ENCODE measurements at places on chromosomes 1 and 21.

- no peak for DNase-seq
Measured at GRCh38 chr21:42655796-42656770, 2.7 kb downstream of the PDE9A start.

DNA sequence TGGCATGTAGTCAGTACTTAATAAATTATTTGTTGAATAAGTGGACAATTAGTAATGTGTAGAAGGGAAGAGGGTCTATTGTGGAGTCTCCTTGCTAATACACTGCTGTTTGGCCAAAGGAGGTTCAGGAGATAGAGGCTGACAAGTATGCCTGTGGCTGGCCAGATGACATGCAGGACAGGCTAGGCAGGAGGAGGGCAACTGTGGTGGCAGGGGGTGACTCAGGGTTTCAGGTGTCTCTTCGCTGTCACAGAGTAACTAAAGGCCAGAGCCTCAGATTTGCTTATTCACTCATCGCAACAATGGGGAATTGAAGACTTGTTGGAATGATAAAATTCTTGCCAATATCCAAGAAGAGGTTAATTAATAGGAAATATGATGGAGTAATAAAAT, 33.1 kb downstream of the THRAP3 start:
- DNase-seq, result no peak

- no peak for DNase-seq
Measured at GRCh38 chr1:226787071-226787470, 48.0 kb upstream of the ITPKB start.

DNA sequence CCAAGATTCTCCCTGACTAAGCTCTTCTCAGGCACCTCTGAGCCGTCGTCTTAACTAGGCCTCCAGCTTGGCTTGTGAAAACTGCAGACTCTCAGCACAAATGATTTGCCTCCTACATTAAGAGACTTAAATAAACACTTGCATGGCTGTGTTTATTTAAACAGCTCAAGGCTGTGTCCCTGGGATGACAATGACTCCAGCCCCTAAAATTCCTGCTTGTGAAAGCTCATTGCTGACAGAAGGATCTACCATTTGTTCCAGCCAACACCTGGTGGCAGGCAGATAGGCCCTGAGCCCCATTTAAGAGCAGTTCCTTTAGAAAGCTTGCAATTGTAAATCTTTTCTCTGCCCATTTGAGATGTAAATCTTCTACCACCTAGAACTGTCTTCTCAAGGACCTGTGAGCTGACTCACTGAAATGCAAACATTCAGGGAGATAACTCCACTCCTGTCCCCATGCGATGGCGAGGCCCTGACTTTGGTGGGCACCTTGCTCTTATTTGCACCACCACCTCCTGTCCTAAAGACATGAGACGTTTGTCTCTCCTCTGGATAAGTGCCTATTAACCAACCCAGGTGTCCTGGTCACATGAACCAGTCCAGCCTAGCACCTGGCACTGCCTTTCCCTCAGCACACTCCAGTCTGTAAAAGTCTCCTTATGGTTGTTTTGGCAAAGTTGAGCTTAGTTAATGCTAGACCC, 15.1 kb upstream of the PCP4 start:
- no peak for DNase-seq

DNA sequence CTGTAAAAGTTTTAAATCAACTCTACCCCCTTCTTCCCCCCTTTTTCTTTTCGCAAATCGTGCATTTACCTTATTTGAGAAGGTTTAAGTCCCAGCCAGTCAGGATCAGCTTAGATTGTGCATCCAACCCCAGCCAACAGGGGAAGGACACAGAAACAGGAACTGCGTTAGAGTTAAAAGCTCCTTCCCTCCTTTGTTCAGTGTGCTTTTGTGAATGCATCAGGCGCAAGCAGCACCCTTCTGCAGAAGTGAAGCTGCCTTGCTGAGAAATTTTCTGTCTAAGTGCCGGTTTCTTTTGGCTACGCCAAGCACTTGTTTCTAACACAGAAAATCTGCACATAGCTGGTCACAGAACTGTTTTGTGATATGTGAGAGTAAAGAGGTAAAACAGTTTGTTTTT, 56.2 kb upstream of the PRRC2C start:
- DNase-seq, result no peak

GRCh38 chr1:112637254-112638109, 17.9 kb downstream of the CAPZA1 start:
- DNase-seq, result no peak

GRCh38 chr1:3657096-3657475, 4.8 kb downstream of the TP73 start:
- DNase-seq, result no peak

DNA sequence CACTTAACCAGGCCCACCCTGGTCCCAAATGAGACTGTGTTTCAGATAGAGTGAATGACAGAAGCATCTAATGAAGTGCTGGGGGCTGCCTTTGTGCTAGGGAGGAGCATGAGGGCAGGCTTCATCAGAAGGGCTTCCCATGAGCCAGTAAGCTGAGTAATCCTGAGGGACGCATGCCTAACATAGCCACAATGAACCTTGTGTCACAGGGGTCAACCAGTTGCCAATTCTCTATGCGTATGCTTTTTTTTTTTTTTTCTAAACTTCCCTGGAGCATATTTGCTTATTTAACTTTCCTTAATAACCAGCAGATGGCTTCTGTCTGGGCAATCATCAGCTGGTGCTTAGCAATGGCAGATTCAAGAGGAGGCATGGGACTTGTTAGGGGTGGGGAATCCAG, 25.5 kb upstream of the CYP2J2 start:
- no peak for DNase-seq

GRCh38 chr1:202200669-202201068, 7.1 kb downstream of the LGR6 start:
- no peak for DNase-seq

- no peak for DNase-seq
Measured at GRCh38 chr1:186887203-186887602, 58.5 kb downstream of the PLA2G4A start.

DNA sequence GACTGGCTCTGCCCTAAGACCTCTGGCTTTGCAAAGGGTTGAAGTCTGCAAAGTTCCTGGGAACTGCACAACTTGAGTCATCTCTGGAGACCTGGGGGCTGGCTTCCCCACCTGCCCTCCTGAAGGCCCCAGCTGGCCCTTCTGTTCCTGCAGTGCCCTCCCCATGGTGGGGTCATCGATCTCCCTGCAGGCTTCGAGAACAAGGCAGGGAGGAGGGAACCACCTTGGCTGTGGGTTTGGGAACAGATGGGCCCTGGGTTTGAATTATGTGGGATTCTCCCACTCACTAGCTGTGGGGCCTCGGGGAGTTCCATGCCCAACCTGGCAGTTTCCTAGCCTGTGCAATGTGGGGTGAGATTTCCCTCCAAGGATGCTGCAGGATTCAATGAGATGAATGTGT, 310.2 kb downstream of the PTPRU start:
- no peak for DNase-seq

GRCh38 chr1:118948846-118949245, 39.3 kb downstream of the TBX15 start:
- no peak for DNase-seq

DNA sequence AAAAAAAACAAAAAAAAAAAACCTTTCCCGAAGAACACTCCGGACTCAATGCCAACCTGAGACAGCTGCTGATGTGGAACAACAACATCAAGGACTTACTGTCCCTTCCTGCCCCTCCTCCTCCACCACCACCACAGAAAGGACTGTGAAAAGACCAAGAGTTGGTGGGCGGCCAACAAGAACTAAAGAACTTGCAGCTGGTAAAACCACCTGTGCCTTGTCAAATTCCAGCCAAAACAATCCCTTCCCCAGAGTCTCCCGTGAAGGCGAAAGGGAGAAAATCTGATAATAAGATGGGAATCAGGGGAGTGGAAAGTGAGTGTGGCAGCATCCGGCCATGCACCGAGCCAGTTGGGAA, 88.9 kb downstream of the PROX1 start:
- DNase-seq, result no peak

GRCh38 chr1:207654320-207654719, 9.4 kb downstream of the CR1L start:
- no peak for DNase-seq

DNA sequence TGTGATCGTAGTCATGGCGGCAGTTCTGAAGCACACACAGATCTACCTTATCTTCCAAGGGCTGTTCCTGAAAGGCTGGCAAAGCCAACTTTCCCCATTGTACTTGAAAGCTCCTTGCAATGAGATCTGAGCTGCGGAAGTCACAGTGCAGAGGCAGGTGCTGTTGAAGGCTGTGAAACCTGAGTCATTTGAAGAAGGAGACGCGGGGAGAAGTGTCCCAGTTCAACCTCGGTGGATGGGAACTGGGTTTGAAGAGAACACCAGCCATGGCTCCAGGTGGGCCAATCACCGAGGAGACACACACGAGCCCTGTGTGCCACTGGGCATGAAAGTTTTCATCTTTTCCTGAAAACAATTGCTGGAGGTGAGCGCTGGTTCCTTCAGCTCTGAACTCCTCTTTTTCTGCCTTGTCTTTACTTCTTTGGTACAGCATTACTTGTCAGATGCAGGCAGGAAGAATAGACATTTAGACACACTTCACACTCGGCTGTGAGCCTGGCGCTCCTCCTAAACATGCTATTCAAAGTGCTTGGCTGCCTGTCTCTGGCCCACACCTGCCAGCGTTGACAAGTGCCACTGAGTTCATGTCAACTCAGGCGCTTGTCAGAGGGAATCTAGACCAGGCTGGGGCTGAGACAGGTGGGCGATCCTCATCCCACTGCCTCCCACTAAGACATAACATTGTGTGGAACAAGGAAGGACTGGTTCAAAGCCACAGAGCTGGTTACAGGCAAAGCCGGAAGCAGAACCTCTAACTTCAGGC, 25.7 kb upstream of the PDE9A start:
- no peak for DNase-seq

DNA sequence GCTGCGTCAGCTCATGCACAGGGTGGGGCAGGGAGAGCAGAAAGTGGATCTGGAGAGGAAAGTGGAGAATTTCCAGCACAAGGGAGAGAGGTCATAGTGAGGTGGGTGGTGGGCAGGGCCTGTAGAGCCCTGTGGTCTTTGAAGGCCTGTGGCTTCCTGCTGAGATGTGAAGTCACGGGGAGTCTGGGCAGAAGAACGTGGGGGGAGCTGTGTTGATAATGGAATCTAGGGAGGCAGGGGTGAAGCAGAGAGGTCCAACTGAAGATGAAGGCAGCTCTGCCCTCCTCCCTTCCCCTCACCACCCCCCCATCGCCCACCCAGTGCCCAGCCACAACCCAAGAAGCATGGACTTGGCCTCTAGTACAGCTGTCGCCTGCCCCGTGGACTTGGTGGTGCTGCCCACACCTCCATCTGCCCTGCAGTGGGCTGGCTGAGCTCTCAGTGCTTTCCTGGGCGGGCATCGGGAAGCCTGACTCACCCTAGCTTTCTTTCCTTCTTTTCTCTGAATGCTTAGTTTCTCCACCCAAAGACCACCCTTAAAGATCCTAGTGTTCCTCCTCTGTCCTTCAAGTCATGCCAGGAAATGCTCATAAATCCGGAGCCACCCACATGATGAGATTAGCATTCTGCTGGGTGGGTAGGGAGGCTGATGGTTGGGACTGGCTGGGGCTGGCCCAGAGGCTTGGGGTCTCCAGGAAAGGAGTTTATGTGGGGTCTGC, 186.1 kb downstream of the TRABD2B start:
- no peak for DNase-seq

DNA sequence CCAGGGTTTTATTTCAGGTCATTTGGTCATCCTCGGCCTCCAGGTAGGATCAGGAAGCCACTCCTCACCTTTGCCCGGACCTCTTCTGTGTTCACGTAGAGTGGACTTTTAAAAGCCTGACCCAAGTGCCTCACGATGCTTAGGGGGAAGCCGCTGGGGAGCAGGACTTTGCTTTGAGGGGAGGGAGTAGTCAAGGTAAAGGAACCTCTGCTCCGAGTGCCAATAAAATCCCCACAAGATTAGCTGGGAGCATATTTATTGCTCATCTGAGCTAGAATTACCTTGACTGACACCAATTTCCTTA, 603 bp upstream of the DHRS3 start:
- DNase-seq, result no peak

DNA sequence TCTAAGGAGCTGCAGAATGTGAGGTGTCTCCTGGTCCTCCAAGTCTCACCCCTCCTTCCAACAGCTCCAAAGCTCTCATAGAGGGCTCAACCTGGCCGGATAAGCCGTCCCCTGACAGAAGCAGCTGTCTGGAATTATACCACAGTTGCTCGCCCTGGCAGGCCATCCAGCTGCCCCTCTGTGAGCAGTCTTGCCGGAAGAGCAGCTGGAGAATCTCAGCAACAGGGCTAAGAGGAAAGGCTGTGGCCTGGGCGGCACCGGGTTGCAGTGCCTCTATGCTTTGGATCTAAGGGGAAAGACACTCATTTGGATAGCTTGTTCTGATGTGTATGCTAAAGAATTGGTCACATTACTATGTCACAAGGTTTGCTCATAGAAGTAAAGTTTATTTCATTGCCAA, 12.4 kb downstream of the TMCC2 start:
- no peak for DNase-seq

DNA sequence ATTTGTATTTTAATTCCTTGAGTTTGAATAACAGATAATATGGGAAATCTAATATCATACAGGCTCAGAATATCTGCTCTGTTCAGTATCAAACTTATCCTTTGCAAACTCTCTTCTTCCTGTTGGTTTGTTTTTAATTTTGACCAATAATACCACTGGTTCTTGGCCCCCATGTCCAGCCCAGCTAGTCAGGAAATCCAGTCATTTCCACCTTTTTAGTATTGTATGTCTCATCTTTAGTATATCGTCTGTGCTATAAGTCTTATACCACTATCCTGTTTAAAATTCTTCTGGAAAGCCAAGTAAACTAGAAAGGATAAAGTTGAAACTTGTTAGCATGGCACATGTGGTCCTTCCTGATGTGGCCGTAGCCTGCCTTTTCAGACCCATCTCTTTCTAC, 10.7 kb downstream of the SCCPDH start:
- DNase-seq, result no peak

DNA sequence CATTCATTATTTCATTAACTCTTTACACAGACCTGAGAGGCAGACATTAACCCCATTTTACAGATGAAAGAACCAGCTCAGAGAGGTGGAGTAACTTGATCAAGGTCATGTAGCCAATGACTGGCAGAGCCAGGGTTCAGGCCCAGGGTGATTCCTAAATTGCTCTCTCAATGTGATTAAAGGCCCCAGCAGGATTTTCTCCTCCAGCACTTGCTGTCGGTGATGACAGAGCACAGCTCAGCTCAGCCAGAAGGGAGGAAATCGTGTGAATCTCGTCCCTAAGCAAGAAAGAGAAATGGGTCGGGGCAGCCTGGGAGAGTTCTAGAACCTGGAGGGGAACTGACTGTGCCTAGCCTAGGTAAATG, 19.5 kb upstream of the RNF19B start:
- no peak for DNase-seq

DNA sequence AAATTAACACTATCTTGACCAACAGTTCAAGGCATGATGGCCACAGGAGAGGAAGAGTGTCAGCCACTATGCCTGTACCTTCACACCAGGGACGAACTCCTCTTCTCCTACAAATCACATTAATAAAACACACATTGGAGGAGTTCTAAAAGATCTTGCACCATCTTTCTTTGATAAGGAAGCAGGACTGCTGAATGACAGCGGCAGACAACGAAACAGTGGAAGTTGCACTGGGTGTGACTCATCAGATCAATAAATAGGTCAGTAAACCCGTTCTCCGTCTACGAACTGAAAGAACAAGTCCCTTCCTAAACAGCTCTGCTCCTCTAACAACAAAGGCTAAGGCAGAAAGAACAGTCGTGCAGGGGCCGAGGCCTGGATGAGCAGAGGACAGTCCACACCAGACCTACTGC, 23.1 kb downstream of the UBE2G2 start:
- DNase-seq, result no peak

- DNase-seq, result no peak
Measured at GRCh38 chr1:94831641-94832040, 11.5 kb downstream of the SLC44A3 start.

Measured in stimulated activated naive CD4-positive, alpha-beta T cell (primary cell).